ENCODE measurements at places on chromosomes 11 and 22. TPM values are rescaled to one million over a fixed set of nuclear protein-coding genes. Genes with fewer than 3 reads are reported as not detected.

- DNase-seq: no peak
Measured at GRCh38 chr22:46797355-46797754, 34.9 kb downstream of the TBC1D22A start.

DNA sequence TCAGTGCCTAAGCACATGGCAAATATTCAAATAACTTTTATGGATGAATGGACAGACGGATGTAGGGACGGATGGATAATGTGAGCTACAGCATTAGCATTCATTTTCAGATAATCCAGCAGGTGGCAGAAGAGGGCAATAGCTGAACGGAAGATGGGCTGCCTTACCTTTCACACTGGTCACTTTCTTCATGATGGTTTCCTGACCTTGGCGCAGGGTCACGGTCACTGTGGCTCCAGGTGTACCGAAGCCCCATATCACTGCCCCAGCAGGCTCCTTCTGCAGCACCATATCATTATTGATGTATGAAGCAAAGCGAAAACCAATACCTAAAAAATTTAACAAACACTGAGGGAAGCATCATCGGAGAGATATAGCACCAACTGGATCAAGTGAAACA, 4.3 kb downstream of the SIAE start:
- DNase-seq: no peak

GRCh38 chr11:45655831-45656230, 9.6 kb downstream of the CHST1 start:
- peak; percentile 64 for DNase-seq

- DNase-seq: no peak
Measured at GRCh38 chr11:63866211-63866610, 27.3 kb downstream of the MARK2 start.

- peak; percentile 85 for DNase-seq
Measured at GRCh38 chr11:60867871-60868681, 734 bp downstream of the ZP1 start.

GRCh38 chr11:102792604-102793003, 5.4 kb downstream of the MMP1 start:
- DNase-seq: no peak

- DNase-seq: no peak
Measured at GRCh38 chr11:123413636-123414035, 16.4 kb upstream of the GRAMD1B start.

DNA sequence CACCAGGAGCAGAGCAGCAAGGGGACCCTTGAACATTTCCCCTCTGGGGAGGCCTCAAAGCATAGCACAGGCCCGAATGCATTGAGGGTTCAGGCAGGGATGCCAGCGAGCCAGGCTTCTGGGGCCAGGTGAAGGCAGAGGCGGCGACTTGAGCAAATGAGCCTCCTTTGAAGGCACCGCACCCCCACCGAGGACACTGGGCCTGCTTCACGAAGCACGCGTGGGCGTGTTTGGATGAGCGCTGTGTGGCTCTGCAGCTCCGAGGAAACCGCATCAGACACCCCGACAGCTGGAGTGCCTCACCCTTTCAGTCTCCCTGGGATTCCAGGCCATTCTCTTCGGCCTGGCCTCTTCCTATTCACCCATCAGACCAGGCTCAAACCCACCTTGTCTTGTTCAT, 301.8 kb downstream of the NTM start:
- no peak for DNase-seq

DNA sequence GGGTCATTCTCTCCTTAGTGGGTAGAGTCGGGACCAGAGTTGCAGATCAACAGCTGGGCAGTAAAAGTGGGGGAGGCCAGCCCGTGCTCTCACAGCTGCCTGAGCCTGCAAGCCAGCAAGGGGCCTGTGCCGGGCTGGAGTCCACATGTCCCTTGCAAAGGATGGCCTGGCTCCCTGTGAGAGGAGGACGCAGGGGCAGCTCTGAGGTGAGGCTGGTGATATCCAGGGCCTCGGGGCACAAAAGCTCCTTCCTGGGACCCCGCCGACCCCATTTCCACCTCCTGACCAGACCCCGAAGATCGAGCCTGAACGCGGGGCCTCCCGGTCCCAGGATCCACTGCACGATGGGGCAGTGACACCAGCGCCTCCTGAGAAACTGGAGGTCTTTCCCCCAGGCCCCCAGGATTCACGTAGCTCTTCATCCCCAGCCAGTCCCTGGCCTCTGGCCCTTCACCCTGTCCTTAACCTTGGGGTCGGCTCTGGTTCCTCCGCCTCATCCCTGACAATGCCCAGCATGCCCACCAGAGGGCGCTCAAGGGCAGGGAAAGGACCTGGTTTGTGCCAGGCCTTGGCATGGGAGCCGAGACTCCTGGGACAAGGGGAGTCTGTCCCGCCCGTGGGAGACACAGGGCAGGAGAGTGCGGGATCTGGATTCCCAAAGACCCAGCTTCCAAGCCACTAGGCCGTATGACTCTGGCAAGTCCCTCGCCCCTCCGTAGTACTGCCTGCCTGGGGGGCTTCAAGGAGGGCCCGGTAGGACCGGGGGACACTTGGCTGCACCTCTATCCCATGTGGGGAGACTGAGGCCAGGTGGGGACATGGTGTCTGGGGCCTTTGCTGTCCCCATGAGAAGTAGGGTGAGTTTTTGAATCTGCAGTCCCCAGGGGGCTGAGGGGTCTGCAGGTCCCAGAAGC, 17.8 kb upstream of the WNT7B start:
- DNase-seq: peak; percentile 95

- DNase-seq: no peak
Measured at GRCh38 chr11:131859538-131860210, 489.3 kb downstream of the NTM start.

DNA sequence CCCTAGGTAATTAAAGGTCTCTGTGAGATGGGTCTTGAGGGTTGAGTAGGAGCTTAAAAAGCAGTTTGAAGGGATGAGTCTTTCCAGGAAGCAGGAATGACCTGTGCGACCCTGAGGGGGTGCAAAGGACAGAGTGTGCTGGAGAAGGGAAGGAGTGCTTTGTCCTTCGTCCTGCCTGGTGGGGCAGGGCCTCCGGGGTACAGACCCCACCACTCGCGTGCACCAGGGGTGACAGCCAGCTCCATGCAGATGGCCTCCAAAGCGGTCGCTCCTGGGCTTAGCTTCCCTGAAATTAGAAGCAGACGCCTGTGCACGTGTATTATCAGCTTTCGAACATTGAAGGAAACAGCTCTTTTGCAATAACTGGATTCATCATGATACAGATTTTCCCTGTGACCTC, 959.8 kb downstream of the BRD1 start:
- DNase-seq: no peak

DNA sequence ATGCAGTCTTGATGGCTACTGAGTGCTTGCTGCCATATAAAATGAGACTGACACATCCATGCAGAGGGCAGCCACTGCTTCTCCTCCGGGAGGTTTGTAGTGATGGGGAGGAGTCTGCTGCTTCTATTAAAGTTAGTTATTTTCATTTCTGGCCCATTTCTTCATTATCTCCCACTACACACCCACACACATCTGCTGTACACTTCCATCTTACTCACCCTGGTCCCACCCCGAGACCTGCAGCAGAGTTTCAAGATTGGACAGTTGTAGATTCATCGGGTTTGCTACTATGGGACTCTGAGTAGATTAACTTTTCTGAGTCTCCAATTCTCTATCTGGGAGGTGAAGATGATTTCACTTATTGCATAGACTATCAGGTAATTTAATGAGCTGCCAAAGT, 176.2 kb upstream of the SNX19 start:
- no peak for DNase-seq

DNA sequence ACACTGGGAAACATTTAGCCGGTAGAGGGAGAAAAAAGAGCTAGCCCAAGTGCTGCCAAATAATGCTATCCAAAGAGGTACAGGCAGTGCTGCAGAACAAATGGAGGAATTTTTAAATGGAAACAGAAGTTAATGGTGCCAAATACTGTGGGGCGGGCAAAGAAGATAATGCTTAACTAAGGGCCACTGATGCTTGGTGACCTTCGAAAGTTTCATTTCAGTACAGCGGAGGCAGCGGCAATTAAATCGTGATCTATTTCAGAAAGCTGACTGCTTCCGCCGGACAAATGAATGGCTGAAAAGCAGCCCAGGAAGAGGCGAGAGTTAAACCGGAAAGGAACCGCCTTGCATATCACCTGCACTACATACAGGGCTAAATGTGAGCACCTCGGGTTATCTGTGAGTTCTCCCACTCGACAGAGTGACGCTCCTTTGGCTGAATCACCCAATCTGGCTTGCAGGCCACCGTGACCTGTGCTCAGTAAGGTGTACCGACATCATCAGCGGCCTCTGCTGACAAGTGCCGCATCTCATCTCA, 42.1 kb downstream of the CADM1 start:
- no peak for DNase-seq

- DNase-seq: no peak
Measured at GRCh38 chr11:69427337-69427736, 54.1 kb upstream of the LINC01488 start.

DNA sequence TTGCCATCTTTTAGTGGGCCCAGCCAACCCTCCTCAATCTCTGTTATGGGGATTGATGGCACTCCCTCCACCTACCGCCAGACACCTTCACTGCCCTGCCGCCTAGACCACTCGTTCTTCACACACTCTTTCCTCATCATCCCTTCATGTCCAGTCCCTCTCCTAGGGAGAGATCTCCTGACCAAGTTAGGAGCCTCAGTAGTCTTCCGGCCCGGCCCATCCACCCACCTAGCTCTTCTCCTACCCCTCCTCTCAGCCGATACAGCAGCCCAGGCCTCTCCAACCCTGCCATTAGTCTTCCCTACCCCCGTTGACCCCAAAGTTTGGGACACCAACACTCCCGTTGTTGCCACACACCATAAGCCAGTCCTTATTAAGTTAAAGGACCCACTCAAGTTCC, 11.0 kb upstream of the OR56A3 start:
- no peak for DNase-seq

DNA sequence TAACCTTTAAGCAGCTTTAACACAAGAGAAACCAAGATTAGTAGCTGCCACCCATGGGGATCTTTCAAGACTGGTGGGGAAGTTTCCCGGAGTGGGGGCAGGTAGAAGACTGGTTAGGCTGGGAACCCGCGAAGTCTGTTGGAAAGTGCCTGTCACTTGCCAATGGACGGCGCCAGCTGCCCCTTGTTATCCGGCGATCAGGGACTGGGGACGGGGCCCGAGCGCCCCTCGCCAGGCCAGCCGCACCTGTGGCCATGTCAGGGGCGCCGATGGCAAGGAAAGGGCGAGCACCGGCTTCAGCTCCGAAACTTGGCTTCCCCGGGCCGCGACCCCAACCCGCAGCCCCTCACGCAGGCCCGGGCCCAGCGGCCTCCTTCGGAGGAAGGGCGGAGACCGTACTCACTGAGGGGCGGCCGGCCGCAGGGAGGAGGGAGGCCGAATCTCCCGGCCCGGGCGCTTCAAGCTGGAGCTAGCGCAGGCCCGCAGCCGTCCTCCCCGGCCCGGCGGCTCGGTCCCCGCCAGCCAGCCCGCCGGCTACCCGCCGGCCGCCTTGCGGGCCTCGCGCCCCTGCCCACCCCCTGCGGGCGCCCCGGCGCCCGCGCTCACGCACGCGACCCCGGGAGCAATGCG, 539 bp downstream of the EIF4ENIF1 start:
- DNase-seq: no peak

- DNase-seq: peak; percentile 73
Measured at GRCh38 chr22:23066200-23067022, 3.9 kb upstream of the GNAZ start.

DNA sequence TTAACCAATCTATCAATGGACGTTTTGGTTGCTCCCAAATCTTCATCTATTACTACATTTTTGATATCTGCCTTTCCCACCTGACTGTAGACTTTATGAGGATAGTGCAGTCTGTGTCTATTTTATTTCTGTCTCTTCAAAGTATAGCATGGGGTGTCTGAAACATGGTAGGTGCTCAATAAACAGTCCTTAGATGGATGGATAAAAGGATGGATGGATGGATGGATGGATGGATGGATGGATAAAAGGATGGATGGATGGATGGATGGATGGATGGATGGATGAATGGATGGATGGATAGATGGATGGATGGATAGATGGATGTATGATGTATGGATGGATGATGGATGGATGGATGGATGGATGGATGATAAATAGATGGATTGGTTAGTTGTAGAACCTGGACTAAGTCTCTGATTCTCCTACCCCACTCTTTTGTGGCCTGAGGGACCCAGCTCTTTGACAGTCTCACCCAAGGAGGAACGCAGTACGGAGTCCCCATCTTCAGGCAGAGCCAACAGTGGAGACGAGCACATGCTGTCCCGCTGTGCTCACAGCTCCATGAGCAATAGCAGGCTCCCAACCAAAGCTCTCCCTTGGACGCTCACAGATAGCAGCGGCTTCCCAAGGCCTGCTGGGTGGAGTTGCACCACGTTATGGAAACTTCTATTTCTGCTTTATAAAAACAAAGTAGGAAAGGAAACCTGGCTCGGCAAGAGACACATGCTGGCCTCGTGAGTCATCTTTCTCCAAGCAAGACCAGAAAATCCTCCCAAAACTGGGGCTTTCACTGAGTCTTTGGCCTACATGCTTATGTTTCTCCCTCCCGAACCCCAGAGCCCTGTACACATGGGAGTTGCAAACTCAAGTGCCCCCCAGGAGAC, 448.0 kb downstream of the MIAT start:
- DNase-seq: no peak

DNA sequence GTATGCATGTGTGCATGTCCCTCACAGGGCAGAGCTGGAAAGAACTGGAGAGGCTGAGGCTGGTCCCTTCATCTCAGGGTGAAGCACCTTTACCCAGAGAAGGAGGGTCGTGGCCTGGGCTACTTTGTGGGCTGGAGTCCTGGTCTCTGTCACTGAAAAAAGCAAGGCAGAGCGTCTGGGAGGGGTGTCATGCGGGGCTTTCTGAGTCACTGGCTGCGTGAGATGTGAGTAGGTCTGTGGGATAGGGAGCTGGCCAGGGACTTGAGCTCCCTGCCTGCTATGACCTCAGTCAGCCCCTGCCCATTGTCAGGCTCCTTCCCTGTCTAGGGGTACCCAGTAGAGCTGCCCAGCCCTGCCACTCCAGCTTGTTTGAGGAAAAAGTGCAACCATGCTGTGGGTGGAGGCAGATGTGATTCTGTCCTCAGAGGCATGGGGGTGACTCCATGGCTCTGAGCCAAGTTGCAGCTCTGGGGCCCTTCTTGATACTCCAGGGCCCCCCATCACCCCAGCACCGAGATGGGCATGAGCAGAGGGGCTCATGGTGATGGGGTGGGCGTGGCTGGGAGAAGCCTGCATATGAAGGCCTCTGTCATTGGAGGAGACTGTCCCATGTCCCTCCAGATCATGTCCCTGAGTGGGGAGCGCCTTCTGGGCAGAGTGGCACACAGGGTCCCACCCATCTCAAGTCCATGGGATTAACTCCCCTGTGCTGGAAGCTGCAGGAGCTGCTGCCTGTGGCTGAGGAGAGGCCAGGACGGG, 27.8 kb downstream of the KCNQ1 start:
- no peak for DNase-seq

GRCh38 chr11:106088896-106089295, 11.4 kb downstream of the AASDHPPT start:
- DNase-seq: no peak

DNA sequence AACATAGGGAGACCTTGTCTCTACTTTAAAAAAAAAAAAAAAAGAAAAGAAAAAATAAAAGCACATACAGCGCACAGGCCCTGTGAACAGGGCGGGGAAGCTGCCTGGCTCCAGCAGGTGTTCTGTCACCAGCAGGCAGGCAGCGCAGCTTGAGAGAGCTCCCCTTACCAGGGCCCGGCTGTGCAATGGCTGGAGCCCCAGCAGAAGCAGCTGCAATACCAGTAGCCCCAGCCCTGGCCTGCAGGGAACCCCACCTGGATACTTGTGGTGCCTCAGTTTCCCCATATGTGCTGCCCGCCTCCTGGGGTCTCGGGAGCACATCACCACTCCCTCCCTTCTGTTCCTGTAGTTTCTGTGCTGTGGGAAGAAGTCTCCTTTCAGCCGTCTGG, 12.3 kb downstream of the TSPAN32 start:
- peak; percentile 81 for DNase-seq

Gene AGBL2
- total RNA-seq: 0.42 TPM

Gene PRAME
- total RNA-seq: not detected

Gene SCGB1D1
- not detected for total RNA-seq

Gene ZBTB16
- 196 TPM for total RNA-seq
